Stimulated activated CD8-positive, alpha-beta memory T cell treated with anti-CD3 and anti-CD28 coated beads, Interleukin-15, amount 100 ng/mL, for 24 hours (primary cell): ENCODE measurements at places on chromosomes 1 and 21.

DNA sequence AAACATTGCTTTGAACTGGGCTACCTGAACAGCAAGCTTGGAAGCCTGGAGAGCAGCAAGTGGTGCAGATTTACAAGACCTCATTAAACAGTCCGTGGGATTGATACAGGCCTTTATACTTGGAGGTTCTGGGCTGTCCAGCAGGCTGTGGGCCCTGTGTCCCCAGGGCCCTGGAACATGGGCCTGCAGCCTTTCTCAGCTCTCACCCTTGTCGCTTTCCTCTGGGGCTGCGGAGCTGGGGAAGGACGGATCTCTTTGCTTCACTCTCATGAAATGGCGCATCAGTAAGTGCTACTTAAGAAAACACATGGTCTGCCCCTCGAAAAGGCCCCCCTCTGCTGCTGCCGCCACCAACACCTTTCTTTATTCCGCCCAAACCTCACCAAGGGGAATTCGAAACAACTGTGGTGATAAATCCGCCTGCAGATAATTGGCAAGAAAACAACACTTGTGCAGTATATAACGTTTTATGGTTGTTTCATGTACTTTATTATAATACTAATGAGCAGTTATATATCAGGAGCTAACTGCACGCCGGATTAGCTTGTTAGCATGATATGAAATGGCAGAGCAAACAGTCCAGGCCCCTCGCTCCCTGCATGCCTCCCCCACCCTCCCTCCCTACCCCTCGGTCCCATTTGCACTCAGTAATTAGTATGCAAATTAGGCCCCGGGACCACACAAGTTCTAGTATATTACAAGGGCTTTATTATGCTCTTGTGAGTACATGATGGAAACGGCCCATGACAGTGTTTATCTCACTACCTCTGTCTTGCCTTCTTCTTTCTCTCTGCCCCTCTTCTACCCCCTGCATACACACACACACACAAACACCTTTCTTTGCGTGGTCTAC is 131.5 kb downstream of the RNF220 start:
- DNase-seq: no peak

DNA sequence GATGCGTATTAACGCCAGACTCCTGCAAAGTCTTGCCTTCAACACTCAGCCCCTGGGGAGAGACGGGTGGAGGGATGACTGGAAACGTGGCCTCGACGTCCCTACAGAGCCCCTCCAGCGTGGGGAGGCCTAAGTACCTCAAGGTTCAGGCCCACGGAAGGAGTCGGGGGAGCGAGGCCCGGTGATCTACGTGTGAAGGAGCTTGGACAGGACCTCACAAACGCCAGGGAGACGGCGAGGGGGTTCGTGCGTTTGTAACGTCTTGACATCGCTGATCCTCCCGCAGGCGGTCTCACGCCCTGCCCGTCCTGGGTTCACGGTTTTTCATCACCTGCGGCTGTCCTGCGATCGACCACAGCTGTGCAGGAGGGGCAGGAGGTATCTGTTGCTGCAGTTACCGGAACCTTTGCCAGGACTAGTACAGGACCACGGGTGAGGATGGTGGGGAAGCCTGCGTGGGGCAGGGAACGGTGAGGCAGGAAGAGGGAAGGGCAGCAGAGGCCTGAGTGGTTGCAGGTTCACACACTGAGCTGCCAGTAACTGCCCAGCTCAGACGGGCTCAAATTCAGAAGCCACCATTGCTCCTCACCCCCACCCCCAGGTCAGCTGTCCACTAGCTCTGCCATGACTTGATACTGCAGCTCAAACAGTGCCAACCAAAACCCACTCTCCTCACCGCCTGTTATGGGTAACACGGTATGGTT is 889 bp upstream of the CCNL2 start:
- no peak for DNase-seq

DNA sequence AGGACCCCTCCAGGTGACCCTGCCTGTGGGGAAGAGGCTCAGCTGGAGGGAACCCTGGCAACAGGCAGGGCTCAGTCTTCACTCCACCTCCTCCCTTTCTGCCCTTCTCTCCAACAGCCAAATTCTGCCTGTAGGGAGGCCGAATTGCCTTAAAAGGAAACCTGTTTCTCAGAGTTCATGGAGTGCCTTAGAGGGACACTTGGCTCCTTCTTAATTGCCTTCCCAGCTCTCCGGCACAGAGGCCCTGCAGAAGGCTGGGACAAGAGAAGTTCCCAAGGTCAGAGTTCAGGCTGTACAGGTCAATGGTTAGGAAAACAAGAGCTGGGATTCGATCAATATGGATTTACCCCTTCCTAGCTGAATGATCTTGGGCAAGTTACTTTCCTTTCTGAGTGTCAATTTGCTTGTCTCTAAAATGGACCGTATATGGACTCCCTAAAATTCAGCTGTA is 6.2 kb downstream of the CSRP1 start:
- no peak for DNase-seq

DNA sequence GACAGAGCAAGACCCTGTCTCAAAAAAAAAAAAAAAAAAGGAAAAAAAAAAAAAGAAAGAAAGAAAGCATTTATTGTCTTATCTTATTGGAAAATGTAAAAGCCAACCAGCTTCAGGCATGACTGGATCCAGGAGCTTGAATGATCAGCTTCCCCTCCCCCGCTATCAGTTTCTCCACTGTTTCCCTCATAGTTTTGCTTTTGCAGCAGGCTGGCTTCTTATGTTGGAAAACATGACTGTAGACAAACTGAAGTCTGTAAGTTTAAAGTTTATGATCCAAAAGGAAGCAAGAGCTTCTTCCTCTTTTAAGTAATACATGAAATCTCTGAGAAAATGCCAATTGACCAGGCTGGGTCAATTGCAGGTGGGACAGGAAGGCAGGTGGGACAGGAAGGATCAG is 52.2 kb downstream of the FHAD1 start:
- DNase-seq: no peak

GRCh38 chr21:44294391-44295162 is 5.3 kb upstream of the PFKL start:
- DNase-seq: no peak

GRCh38 chr1:101205457-101205856 is 31.4 kb upstream of the S1PR1 start:
- no peak for DNase-seq

- no peak for DNase-seq
Measured at GRCh38 chr21:34590520-34590919, 24.4 kb downstream of the RCAN1 start.

DNA sequence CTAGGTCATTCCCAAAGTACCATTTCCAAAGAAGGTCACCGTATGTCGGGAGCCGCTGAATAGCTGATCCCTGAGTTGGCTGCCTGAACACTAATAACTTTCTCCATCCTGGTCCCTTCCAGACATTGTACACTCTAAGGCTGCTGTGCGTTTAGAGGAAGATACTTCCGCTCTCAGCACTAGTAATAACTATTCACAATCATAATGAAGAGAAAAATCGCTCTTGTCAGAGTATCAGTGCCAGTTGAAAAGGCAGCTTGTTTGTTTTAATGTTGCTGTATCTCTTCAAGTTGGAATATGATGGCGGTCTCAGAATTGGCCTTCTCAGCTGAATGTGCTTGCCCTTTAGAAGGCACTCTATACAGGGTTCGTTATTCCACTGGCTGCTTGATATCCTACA is 43.5 kb downstream of the TGFB2 start:
- no peak for DNase-seq

GRCh38 chr1:82441402-82441801 is 640.7 kb downstream of the ADGRL2 start:
- DNase-seq: no peak

GRCh38 chr1:81430955-81431623 is 369.6 kb upstream of the ADGRL2 start:
- DNase-seq: no peak

DNA sequence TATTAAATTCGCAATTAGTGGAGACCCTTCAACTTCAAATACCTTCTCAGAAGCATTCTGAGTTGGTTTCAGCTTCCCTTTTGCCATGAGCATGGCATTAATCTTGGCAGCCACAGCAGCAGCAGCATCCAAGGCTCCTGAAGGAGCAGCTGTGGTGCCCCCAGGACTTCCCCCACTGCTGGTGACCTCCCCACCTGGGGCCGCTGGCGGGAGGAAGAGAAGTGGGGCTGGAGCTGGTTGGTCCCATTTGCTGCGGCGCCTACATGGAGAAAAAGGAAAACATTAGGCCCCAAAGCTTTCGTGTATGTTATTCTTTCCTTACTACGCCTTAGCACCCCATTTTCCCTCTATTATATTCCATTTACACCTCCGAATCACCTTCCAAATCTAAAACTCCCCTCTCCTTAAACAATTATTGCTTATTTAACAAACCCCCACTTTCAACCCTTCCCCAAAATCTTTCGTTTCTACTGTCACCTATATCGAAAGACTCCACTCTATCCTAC is 569 bp downstream of the KHDC4 start:
- DNase-seq: no peak

GRCh38 chr1:161768986-161769672 is 3.0 kb downstream of the ATF6 start:
- DNase-seq: no peak

GRCh38 chr1:71577451-71578131 is 496.8 kb upstream of the ZRANB2 start:
- DNase-seq: no peak

DNA sequence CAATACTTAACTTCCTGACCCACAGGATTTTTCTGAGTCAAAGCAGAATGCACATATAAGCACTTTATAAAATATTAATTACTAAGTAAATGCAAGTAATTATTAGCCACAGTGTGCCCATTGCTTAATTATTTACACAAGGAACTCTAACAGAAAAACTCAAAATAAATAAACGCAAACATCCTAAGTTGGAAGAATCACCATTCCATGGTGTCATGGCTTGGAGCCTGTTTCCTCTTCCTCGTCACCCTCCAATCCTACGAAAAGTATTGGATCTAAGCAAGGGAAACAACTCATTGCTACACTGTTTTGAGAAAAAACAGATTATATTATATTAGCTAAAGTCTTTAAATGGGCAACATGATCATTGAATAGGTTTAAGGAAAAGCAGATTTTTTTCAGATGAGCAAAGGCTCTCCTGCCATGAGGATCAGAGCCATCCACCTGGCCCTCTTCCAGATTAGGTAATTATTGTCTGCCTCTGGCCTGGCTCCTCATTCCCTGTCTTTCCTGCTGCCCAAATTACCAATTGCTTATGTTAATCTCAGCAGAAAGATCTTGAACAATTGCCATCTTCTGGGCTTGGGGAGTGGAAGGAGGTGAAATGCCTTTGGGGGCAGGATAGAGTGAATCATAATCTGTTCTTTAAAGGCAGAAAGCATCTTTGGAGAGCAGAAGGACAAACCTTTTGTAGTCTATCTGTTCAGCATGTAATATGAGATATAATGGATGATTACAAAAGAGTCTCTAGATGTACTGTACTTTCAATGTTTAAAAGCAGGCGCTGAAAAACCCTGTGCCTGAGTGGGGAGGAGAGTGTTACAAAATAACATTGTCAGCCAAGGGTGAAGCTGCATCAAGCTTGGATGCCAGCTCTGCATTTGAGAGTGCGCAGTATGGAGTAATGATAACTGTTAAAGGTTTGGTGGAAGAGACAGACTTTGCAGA is 121.2 kb downstream of the DUSP10 start:
- no peak for DNase-seq

DNA sequence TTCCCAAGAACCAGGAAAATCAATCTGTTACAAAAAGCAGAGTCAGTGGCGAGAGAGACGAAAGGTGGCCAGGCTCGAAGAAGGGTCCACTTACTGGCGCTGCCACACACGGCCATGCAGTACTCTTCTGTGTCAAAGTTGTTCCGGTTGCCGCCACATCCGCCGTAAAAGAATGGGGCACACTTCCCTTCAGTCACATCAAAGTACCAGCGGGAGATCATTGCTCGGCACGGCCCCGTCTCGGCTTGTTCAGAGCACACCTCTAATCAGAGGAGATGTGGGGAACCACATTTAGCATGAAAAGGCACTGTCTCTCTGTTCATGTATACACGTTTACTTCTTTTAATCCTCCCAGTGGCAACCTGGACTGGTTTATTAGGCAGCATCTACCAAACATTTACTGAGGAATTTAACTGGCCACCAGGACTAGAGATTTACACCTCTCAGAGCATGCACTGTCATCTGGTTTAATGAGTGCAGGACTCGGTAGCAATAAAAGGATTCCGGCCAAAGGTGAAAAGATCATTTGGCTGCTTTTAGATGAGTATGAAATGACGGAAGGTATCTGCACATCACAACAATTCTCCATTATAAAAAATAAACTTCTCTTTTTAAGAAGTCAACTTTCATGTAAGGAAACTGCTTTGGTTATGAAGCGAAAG is 170.5 kb downstream of the APP start:
- DNase-seq: peak; percentile 0

DNA sequence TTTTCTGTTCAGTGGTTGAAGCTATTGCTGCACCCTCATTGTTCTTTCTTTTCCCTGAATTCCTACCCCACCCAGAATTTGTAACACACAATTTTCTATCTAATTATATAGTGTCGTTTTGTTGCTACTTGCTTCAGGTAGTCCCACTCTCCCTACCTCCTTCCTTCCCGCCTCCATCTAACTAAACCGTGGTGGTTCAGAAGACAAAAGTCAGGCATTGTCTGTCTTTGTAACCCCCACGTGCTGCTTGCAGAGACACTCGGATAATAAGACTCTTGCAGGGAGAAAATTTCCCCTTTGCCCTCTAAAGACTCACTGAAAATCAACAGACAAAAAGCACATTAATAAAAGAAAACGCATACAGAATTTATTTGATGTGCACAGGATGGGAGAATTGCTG is 46.2 kb upstream of the BTG3 start:
- no peak for DNase-seq

- no peak for DNase-seq
Measured at GRCh38 chr1:66367369-66367768, 166.6 kb upstream of the SGIP1 start.

DNA sequence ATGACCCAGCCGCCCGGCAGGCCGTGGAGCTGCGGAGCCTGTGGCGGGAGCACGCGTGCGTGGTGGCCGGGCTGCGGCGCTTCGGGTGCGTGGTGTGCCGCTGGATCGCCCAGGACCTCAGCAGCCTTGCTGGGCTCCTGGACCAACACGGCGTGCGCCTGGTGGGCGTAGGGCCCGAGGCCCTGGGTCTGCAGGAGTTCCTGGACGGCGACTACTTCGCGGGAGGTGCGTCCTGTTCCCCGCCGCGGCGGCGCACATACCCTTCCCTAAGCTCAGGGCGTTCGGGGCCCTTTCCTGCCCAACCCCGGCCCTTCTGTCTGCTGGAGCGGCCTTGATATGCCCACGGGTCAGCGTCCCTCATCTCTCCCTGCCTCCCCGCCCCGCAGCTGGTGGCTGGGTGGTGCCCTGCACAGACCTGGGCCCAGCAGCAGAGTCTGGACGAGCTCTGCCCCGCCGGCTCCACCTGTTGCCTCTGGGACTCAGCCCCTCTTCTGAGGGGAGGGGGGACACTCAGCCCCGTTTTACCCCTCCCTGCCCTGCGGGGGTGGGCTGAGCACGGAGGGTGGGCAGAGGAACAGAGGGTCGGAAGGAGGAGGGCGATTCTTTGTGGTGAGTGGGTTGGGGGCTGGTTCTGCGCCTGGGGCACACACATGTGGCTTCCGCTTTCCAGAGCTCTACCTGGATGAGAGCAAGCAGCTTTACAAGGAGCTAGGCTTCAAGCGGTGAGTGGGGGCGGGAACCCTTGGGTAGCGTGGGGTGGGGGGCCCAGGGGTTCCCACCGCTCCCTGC is 688 bp downstream of the PRXL2B start:
- DNase-seq: no peak

- DNase-seq: no peak
Measured at GRCh38 chr1:198771563-198772153, 132.8 kb downstream of the PTPRC start.
